ENCODE measurements at places on chromosomes 11 and 22.

DNA sequence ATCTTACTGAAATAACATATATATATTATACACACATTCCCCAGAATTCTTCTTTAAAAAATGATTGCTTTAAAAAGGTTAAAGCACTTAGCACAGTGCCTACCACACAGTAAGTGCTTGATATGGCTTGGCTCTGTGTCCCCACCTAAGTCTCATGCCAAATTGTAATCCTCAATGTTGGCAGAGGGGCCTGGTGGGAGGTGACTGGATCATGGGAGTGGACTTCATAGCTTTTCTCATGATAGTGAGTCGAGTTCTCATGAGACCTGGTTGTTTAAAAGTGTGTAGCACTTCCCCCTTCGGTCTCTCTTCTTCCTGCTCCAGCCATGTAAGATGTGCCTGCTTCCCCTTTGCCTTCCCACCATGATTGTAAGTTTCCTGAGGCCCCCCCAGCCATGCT is 6.2 kb downstream of the CRYAB start:
- DNase-seq = no peak

GRCh38 chr11:117992620-117993019 is 6.4 kb downstream of the IL10RA start:
- DNase-seq = no peak

DNA sequence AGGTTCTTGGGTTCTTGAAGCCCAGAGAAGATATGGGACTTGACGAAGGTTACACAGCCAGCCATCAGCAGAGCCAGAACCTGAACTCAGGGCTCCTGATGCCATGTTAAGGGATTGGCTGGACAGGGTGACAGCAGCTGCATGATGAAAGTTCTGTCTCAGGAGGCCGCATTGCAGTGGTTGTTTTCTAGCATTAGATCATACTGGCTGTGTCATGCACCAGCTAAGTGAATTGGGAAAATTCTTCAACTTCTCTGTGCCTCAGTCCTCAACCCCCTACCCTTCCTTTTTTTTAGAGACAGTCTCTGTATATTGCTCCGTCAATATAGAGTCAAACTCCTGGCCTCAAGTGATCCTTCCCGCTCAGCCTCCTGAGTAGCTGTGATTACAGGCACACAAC is 5.4 kb upstream of the LTBP3 start:
- DNase-seq = no peak

DNA sequence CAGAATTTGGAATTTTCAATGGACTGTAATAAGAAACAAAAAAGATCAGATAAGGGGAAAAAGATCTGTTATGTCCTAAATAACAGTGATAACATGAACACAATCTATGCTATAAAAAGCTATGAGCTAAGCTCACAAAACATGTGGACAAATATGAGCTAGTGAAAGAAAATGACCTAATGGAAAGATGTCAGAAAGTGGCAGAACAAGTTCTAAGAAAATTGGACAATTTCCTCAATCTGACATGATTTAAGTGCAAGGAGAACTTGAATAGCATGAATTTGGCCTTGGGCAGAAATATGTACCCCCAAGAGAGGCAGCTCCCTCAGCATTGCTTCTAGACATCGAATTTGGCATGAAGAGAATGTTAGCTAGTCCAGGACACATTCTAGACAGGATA is 212.0 kb upstream of the PGR start:
- no peak for DNase-seq

DNA sequence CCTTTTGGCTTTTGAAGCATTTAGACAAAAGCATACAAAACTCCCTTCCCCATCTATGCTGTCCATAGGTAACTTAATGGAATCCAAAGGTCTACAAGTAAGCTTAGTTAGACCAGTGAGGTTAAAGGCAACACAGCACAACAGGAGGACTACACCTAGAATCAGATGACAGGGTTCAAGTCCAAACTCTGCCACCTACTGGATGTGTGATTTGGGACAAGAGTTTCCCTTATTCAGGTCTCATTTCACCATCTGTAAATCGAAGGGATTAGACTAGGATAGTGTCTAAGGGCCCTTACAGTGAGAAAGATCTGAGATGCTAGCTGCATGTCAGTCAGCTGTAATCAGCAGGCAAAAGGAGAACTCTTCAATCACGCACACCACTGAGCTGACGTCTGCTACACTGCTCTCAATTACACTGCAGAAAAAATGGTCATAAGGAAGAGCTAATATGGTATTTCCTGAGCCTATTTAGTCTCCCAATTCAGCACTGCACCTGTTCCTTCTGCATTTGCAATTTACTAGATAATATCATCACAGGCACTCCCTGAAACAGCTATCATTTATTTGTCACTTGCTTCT is 82.2 kb downstream of the SERGEF start:
- no peak for DNase-seq

DNA sequence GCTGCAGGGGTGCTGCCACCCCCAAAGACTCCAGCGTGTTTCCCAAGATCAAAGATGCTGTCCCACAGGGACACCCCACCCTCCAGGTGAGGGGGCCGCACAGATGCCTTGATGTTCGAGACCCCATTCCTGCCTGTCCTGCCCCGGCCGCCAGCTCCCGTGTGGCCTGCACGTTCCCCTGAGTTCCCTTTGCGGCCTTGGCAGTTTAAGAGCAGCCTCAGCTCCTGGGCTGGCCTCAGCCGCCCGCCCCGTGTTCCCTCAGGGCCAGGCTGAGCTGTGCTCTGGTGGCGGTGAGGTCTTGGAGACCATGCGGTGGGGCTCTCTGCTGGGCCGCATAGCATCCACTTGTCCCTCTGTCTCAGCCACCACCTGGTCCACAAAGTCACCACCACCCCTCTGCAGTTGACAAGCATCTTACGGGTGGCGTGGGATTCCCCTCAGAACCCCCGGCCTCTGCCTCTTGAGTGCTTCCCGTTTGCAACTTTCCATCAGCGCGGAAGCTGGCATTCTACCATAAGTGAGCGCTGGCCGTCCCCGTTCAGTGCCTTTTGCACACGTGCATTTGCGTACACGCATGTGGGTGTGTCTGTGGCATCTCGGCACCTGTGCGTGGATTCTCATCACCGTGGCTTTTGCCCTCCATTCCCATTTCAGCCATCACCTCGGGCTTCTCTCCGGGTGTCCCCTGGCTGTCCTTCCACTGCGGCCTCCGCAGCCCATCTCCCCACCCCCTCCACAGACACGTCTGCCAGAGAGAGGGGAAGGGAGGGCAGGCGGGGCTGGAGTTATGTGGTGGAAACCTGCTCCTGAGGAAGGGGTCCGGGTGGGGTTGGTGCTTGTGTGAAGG is 35.9 kb downstream of the CTTN start:
- DNase-seq = no peak

DNA sequence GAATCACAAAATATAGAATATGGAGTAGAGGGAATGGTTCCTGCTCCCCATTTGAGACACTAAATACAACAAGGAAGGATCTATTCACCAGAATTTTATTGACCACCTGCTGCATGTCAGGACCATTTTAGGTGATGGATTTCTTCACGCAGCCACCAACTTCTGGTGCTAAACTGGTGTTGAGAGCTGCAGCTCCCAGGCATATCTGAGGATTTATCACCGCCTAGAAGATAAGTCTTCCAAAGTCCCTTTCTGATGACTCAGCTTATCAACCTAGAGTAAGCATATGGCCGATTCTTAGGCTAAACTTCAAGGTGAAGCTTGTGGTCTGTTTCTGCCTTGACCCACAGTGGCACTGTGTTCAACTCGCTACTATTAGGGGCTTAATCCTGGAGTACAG is 6.7 kb downstream of the DDI1 start:
- no peak for DNase-seq

GRCh38 chr11:56396047-56396446 is 16.4 kb upstream of the OR5AL1 start:
- DNase-seq = no peak

DNA sequence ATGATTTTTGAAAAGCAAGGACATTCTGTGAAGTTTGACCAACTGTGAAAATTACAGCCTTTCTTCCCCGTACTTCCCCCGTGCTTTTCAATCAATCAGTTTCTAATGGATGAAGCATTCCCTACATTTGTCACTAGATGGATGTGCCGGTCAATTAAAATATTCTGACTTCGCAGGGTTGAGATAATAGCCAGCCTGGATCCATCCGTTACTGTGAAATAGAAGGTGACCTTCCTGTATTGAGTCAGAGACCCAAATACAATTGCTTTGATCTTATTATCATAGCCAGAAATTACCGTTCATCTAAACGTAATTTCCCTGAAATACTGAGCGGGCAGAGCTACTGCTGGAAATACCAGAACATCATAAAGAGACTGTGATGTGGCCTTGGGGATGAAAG is 21.1 kb upstream of the PARVB start:
- no peak for DNase-seq

DNA sequence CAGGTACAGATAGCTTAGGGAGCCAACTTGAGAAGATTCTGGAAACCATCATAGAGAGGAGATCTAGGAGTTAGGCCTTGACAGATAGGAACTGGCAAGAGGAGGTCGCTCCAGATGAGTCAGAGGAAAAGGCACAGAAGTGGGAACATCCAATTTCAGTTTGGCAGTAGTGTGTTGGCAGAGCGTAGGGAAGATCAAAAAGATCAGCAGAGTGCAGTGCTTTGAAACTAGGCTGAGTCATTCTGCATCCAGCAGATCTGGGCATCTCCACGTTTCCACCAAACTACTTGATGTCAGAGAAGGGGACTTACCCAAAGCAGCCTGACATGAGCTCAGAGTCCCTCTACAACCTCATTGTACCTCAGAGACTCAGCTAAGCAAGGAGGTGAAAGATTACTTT is 58.5 kb downstream of the GAB4 start:
- DNase-seq = no peak

DNA sequence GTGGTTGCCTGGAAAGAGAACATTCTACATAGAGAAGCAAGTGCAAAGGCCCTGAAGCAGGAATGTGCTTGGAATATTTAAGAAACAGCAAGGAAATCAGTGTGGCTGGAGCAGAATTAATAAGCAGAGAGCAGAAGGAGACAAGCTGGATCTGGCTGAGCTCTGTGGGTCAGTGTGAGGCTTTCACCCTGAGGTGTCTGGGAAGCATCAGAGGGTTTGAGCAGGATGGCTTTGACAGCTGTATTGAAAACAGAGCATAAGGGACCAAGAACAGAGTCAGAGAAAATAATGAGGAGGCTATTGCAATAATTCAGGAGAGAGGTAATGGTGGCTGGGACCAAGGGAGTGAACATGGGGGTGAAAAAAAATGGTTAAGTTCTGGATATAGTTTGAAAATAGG is 199.6 kb downstream of the NXPE2 start:
- DNase-seq = no peak

DNA sequence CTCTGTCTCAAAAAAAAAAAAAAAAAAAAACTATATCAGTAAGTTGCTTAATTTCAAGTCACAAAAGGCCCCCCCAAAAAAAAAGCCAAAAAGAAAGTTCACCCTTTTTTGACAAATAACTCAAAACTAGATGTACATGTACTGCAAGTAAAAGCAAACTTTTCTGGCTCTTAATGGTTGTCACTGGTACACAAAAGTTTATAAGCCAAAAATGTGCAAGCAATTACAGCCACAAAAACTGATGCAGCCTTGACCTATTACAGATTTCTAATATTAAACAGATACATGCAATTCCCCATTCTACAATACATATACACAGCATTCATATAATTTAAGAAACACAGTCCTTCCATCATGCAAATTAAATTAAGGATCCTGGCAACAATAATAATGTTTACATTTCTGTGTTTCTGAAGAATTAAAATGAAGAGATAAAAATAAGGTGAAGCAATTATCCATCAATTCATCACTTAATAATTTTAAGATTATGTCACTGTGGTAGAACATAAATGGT is 18.6 kb downstream of the PICALM start:
- no peak for DNase-seq

DNA sequence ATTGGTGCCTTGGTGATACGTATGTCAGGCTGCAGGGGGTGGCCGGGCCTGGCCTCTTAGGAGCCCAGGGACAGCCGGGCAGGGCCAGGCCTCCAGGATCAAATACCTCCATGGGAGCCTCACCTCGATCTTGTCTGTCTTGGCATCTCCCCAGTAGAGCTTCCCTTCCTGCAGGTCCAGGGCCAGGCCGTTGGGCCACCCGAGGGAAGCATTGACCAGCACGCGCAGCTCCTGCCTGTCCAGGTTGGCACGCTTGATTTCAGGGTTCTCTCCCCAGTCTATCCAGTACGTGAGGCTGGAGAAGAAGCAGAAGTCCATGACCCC is 137.7 kb downstream of the CRYBB2 start:
- DNase-seq = no peak

DNA sequence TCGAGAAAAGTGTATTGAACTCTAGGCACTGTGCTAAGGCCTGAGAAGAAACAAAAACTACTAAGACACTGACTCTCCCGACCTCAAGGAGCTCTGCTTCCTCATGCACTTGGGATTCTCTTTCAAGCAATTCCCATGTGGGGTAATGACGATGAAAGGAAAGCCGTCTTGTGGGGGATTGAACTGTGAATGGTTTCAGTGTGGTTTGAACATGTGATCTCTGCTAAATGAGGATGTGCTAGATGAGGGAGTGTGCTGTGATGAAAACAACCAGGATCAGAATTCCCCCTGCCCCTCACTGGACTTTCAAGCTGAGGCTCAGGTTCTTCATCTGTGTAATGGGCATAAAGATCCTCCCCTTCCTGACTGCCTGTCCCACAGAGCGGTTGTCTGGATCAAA is 74.9 kb downstream of the DEPDC5 start:
- DNase-seq = no peak

GRCh38 chr11:112012874-112013273 is 12.3 kb upstream of the DLAT start:
- no peak for DNase-seq

- DNase-seq = no peak
These were observed 34.0 kb upstream of the EMID1 start for GRCh38 chr22:29171721-29172120.

DNA sequence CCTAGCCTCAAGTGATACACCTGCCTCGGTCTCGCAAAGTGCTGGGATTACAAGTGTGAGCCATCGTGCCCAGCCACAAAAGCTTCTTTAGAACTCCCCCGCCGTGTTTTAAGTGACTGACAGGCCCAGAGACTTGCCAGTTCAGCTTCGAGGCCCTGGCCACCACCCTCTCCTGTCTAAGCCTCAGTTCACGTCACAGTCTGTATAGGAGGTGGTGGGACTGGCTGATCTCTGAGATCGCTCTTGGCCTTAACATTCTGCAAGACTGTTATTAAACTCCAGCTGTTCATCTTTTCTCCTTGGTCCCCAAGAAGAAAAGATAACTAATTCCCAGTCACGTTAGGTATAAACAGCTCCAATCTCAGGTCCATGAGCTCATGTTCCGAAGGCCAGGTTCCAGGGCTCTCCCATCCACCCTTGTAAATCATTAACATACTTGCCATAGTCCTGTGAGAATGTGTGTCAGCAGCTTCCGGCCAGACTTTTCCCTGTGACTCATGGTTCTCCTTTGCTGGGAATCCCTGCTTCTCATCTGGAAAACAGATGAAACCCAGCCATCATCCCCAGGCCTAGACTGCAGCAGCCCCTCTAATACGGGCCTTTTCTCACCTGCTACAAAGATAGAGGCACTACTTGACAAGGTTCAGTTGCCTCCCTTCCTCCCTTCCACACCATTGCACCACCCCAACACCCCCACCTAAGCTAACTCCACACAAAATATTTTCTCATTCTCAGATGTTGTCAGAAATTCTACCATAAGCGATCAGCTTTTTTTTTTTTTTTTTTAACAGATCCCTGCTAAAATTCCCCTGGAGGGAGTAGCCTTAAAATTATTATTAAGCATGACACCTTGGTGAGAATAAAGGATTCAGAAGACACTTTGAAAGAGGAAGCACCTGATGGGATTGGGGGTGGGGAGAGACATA is 5.6 kb upstream of the KIAA0930 start:
- DNase-seq = no peak

- DNase-seq = no peak
These were observed 3.4 kb upstream of the ZBED4 start for GRCh38 chr22:49850021-49850911.

GRCh38 chr11:6621711-6622211 is 2.5 kb upstream of the TPP1 start:
- no peak for DNase-seq

All from central memory CD8-positive, alpha-beta T cell (primary cell).